Astrocyte of the spinal cord (primary cell): ENCODE measurements at places on chromosomes 4 and X.

DNA sequence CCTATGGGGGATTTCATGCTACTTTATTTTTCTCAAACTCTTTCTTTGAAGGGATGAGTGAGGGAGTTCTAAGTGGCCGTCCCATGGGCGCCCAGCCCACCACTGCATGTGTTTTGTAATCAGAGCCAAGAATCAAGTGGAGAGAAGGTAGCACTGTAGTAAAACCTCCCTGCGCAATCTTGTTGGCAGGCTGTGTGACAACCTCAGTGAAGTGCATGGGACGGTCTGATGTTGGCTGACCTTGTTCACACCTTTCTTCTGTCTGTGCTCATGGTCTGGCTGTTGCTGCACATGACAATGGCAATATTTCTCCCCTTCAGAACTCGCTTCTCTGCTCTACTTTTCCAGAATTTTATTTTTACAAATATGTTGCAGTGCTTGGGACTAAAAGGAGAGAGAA is 71.2 kb upstream of the SHISA3 start:
- no peak for DNase-seq

DNA sequence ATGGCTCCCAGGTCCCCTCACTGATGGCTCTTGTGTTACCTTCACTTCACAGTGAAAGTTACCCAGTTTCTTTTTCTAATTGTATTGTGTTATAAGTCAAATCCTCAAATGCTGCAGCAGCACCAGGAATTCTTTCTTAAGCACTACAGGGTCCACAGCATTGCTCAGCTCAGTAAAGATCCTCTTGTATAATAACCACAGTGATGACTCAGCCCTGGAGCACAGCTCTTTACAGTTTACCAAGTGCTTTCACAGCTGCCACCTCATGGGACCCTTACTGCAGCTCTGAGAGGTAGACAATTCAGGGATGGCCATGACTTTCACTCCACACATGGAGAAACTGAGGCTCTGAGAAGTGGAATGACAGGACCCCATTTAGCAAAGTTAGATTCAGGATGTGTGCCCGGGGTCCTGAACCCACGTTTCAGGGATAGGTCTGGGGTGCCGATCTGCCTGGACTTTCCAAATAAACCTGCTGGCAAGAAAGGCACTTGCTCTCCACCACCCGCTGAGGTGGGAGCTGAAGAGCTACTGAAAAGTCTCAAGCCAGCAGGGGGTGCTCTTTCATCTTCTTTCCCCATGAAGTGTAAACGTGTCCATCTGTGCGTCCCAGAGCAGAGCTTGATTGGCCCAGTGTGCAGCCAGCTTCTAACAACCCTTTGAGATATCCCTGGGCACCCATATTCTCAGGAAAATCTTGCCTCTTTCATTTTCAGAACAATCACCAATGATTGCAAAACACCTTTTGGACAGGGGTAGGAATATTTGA is 35.7 kb upstream of the GABRQ start:
- DNase-seq: peak; percentile 12

GRCh38 chrX:71870208-71871098 is 40.2 kb upstream of the NHSL2 start:
- peak; percentile 6 for DNase-seq

DNA sequence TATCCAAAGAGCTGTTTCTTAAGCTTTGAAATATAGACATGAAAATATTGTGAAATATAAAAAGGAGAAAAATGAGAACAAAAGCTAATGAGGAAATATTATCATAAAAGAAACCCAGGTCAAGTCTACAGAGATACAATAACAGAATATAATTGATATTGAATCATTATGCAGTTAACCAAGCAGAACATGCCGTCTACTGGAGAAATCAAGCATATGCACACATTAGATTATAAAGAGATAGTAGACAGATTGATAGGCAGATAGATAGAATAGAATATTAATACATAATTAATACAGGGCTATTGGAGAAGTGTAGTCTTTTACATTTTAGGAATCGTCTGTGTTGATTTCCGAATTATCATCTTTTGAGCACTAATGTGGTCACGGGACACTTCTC is 208.5 kb downstream of the EPHA5 start:
- no peak for DNase-seq

DNA sequence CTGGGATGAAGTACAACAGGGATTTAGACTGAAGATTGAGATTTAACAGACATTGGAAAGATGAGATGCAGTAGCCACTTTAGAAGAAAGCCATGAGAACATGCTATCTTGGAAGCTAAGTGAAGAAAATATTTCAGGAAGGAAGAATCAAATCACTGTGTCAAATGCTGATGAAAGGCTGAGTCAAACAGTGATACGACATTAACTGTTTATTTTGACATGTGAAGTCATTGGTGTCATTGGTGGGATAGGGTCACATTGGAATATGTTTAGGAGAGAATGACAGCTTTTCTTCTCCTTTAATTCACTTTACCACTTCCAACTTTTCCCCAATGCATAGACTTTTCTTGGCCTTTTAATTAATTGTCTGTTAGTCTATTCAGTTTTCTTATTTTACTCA is 653.0 kb upstream of the BOD1L1 start:
- DNase-seq: no peak

- DNase-seq: no peak
Measured at GRCh38 chr4:22442956-22443355, 72.9 kb downstream of the ADGRA3 start.

DNA sequence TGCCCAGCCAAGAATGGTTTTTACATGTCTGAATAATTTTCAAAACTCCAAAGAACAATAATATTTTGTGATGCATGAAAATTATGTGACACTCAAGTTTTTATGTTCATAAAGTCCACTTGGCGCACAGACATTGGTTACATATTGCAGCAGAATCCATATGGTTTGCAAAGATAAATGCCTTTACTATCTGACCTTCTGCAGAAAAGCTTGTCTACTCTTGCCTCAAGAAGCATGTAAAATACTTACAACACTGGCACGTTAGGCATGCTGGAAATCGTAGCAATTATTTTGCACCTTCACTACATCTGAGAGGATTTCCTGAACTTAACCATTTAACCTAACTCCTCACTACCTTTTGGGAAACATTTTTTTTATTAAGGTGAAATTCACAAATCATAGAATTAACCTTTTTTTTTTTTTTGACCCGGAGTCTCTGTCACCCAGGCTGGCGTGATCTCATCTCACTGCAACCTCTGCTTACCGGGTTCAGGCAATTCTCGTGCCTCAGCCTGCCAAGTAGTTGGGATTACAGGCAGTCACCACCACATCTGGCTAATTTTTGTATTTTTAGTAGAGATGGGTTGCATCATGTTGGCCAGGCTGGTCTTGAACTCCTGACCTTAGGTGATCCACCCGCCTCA is 3.5 kb upstream of the XG start:
- no peak for DNase-seq
